ENCODE measurements at places on chromosomes 7 and 10. TPM values are rescaled to one million over a fixed set of nuclear protein-coding genes. Genes with fewer than 3 reads are reported as not detected.

The PTN gene
- total RNA-seq, result 6.4 TPM

The ZNF273 gene
- total RNA-seq, result 5.0 TPM

The PRSS37 gene
- total RNA-seq, result not detected

The OR2F2 gene
- not detected for total RNA-seq

The TAS2R5 gene
- 0.79 TPM for total RNA-seq

The GIMAP6 gene
- 52.7 TPM for total RNA-seq

The YKT6 gene
- total RNA-seq, result 88.2 TPM

The FAM170B gene
- 0.26 TPM for total RNA-seq

The CCDC186 gene
- total RNA-seq, result 25.2 TPM

The A1CF gene
- total RNA-seq, result not detected

The ZNF37A gene
- total RNA-seq, result 14.8 TPM

The NRF1 gene
- total RNA-seq, result 14.0 TPM

The MYH16 gene
- total RNA-seq, result not detected

The IFIT2 gene
- 26.1 TPM for total RNA-seq

The MCM10 gene
- total RNA-seq, result 4.2 TPM

The SEM1 gene
- total RNA-seq, result 34.1 TPM

The KIF20B gene
- 10.0 TPM for total RNA-seq

The PDGFA gene
- 69.4 TPM for total RNA-seq

The CNTNAP2 gene
- 0.94 TPM for total RNA-seq

The NMT2 gene
- 9.2 TPM for total RNA-seq

The APBB1IP gene
- total RNA-seq, result 50.0 TPM

The RBP4 gene
- total RNA-seq, result 13.8 TPM

Measured in left lung (tissue), 14 donors.